Non-pigmented ciliary epithelial cell (primary cell): ENCODE measurements at places on chromosomes 1 and 21.

- no peak for DNase-seq
Observed at GRCh38 chr1:168271636-168272035, 9.0 kb upstream of the TBX19 start.

GRCh38 chr1:242670019-242670418 is 145.5 kb upstream of the PLD5 start:
- DNase-seq: no peak

- DNase-seq: no peak
Observed at GRCh38 chr1:150235294-150235851, 539 bp downstream of the ANP32E start.

GRCh38 chr1:206685334-206685768 is 646 bp downstream of the MAPKAPK2 start:
- DNase-seq: no peak

DNA sequence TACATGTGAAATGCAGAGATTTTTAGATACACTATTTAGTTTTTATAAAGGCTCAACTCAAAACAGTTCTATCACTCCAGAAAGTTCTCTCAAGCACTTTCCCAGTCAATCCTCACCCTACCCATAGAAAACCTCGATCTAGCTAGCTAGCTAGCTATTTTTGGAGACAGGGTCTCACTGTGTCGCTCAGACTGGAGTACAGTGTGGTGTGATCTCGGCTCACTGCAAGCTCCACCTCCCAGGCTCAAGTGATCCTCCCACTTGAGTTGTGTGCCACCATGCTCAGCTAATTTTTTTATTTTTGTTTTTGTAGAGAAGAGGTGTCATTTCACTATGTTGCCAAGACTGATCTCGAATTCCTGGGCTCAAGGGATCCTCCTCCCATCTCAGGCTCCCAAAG is 236.9 kb downstream of the RERE start:
- DNase-seq: no peak

DNA sequence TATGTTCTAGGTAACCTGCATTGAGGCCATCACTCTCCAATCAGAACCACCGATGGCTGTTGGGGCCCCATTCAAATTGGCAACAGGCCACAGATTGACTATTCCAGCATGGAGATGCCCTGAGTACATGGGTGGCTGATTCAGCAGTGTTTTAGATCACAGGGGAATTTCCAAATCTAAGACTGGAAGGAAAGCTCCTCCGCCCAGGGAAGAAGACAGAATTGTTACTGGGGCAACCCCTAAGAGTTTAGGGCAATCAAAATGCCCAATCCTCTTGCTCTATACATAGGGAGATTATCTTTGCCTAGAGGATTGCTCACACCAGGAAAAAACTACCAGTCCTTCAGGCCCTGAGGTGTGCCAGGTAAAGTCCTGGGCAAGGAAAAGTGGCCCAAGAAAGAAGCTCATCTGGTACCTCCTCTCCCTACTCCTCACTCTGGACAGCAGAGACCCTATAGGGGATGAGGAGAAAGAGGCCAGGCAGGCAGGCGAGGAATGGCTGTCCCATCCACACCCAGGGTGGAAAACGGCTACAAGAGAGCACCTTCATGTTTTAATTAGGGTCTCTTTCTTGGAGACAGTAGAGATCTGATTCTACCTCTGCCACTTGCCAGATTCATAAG is 5.8 kb downstream of the S100A8 start:
- no peak for DNase-seq

GRCh38 chr1:36084497-36085115 is 712 bp downstream of the TEKT2 start:
- DNase-seq: no peak

DNA sequence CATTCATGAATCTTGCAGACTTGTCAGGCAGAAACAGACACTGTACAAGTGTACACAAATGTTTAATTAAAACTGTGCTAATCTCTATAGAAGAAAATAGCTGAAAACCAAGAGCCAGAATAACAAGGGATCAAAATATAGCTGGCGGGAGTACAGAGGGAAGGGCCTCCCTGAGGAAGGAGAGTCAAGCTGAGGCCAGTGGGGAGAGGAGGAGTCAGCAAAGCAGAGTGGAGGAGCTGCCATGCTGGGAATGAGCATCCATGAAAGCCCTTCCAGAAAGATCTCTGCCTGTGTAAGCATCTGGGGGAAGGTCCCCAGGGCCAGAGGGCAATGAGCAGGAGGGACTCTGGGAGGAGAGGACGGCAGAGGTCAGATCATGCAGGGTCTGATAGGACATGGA is 15.1 kb downstream of the SLAMF8 start:
- no peak for DNase-seq

DNA sequence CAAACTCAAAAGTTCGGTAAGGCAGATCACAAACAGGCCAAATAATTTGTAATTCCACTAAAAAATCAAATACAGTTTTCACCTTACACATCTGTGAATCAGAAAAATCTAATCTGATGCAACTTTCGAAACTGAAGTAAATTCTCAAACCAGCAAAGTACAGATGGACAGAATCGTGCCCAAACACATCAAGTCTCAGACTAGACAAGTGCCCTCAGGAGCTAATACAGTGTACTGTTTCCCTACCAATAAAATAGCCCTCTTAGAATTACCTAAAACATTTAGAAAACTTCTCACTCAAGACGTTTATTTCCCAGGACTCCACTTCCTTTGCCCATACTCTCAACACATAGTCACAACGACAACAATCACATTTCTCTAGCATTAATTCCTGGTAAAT is 134.2 kb downstream of the SMYD2 start:
- no peak for DNase-seq

GRCh38 chr1:48676822-48677221 is 99.9 kb downstream of the BEND5 start:
- DNase-seq: no peak

GRCh38 chr1:164707868-164708331 is 148.9 kb downstream of the PBX1 start:
- no peak for DNase-seq

GRCh38 chr1:38500352-38500751 is 359.2 kb downstream of the RRAGC start:
- DNase-seq: no peak

- no peak for DNase-seq
Observed at GRCh38 chr1:209890641-209891330, 47.2 kb upstream of the SYT14 start.

- no peak for DNase-seq
Observed at GRCh38 chr21:44518686-44519085, 21.3 kb downstream of the KRTAP10-1 start.

- no peak for DNase-seq
Observed at GRCh38 chr1:72177711-72178110, 104.6 kb downstream of the NEGR1 start.

GRCh38 chr1:21331752-21332478 is 41.7 kb upstream of the ECE1 start:
- DNase-seq: no peak

DNA sequence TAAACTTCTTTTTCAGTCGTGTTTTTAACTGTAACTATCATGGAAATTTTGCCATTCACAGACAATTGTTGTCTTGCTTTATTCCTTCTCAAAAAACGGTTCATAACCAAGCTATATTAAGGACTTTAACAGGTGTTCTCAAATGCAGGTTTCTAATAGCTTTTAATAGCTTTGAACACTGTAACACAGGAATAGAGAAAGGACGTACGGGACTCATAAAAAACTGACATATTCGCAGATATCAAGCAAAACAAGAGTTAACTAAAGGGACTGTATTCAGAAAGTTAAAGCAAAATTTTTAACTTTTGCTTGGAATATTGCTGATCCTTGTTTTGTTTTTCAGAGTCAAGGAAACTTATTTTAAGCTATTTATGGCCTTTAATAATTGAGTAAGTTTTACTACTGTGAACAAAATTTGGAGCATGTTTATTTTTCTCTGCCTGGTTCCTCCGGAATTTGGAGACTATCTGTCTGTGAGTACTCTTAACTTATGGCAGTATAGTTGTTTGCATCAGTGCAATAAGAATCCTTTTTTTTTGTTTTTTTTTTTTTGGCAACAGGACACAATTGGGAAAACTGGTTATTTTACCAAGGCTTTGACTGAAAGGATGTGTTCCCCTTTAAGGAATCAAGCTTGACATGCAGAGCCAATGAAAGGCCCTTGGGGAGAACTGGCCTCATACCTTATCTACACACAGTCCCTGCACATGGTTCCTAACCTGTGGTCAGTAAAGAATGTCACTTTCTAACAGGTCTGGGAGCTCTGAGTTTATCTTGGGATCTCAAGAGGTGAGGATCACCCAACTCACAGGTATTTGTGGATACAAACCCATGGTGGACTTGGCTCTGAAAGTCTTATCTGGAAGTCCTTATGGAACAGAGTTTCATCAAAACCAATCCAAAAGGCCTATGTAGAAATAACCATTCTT is 5.8 kb upstream of the CD46 start:
- DNase-seq: no peak

DNA sequence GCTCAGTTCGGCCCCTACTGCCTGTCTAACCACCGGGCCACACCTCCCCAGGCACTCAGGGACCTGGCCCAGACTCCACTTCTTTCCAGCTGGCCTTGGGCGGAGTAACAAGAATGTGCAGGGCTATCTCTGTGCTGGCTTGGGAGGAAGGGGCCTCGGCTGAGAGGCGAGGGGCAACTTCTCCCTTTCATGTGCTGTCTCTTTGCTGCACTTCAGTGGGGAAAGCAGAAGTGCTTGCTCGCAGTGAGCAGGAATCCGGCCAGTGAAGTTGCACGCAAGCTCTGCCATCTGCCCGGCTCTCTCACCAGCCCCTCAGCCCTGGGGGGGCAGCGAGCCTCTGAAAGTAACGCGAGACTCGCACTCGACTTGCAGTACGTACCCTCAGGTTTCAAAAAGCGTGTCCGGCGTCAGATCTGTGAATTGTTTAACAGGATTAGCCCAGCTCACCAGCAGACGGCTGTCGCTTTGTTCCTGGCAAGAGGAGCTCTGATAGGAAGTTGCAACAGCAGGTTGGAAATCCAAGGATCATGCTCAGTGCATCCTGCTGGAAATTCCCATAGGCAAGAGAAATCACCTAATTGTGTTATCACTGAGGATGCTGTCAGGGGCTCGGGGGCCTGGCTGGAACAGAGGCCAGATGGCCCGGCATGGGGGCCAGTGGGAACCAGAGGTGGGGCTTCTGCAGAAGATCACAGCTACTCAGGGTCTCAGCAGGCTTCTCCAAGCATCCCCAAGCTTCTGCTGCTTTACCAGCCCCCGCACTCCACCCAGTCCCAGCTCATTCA is 221.1 kb downstream of the NPHP4 start:
- no peak for DNase-seq

GRCh38 chr1:206036663-206037455 is 13.2 kb upstream of the CTSE start:
- no peak for DNase-seq
